Activated naive CD4-positive, alpha-beta T cell (primary cell): ENCODE measurements at places on chromosomes 3 and 15.

- DNase-seq = no peak
Observed at GRCh38 chr3:52845157-52845556, 10.3 kb upstream of the MUSTN1 start.

GRCh38 chr3:125402639-125403038 is 27.5 kb upstream of the ZNF148 start:
- DNase-seq = no peak

- no peak for DNase-seq
Observed at GRCh38 chr15:46997501-46997900, 719.8 kb upstream of the SEMA6D start.

DNA sequence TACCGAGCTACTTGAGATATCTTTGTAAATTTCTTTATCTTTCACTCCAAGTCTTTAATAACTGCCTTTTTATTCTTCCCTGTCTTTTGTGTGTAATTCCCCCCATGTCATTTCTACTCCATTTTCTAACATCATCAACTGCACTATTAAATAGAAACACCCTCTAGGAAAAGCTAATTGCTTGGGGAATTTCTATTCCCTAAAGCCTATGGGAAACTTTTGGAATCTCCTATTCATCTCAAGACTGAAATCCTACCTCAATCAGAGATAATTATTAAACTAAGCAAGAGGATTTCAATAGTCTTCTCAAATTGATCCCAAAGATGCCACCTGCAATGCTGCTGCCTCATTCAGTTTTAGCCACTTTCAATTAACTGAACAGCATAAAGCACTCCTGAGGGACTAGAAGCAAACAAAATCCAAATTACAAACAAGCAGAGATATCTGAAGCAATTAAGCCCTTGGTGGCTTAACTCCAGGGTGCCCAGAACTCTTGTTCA is 598.7 kb downstream of the IGSF11 start:
- DNase-seq = no peak

- no peak for DNase-seq
Observed at GRCh38 chr3:169923831-169924230, 12.5 kb downstream of the SAMD7 start.

DNA sequence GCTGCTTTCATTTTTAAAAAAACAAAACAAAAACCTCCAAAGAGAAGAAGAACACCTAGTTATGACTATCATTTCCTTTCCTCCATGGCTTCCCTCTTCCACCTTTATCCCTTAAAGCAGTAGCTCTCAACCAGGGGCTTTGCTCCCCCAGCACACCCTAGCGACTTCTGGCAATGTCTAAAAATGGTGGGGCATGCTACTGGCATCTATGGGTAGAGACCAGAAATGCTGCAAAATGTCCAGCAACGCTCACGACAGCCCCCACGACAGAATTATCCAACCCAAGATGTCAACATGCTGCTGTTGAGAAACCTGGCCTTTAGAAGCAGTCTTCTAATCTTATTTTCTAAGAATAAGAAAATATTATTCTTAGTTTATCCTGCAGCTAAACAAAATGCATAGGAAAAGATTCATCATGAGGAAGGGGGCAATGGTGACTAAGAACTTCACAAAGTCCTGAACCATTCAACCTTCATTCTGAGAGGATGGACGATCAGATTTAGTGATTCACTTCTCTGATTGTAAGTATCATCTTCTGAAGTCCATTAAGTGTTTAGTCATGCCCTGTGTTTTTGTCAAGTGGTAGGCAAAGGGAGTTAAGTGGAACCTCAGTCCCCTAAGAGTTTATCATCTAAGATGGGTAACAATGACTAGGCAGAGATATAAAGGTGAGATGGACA is 81.7 kb downstream of the CCNL1 start:
- DNase-seq = no peak

GRCh38 chr15:66433726-66434125 is 47.0 kb downstream of the MAP2K1 start:
- DNase-seq = no peak

DNA sequence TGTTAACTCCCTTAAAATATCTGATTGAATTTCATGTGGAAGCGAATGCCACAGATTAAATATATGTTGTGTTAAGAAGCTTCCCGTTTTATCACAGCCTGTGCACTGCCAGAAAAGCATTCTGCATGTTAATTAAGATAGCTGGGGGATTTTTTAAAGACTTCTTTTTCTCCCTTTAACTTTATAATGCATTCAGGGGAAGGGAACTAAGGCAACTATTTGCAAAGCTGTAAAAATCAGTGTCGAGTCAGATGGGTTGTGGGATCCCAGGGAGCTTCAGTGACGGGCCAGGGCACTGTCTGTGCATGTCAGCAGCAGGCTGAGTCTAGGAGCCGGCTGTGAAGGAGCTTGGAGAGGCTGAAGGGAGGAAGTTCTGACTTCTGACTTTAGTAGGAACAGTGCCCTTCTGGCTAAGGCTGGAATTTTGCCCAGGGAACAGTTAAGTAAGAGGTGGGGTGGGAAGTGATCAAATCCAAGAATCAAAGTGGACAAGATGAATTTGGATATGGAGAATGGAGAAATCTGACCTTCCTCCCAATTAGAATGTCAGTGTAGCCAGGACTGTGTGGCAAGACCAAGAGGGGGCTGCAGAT is 77.7 kb downstream of the ABHD5 start:
- DNase-seq = no peak

DNA sequence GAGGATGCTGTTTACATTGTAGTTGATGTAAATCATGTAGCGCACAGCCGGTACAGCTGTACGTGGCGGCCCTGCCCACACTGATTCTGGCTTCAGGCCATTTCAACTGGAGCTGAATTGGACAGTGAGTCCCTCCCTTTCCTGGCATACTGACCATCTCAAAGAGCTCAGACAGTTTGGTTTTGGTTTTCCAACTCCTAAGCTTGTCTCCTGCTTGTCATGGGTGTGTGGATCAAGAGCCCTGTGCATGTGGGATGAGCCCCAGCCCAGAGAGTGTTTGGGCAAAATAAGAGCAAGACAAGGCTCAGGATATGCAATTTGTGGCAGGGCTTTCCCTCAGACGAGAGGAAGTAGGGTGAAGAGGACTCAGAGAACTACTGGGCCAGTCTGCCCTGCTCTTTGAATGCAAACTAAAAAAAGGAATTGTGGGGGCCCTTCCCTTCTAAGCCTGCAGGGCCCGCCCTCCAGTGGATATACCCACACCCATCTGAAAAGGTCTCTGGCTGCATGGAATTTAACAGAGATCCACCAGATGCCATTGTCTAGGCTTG is 13.3 kb downstream of the ITGA11 start:
- DNase-seq = no peak

DNA sequence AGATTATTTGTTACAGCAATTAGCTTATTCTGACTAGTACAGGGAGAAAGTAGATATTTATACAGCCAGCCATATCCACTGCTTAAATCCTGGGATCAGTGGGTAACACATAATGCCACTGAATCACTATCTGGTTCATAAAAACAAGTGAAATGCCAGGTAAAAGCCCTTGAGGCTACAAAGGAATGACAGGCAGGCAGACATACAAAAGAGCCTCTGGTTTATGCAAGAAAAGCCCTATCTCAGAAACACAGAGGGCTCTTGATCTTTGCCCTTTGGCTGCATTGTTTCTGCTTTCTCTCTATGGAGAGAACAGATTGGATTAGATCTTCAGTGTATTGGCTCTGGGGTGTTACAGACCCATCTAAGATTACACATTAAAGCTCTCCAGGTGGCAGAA is 115.4 kb upstream of the GADL1 start:
- DNase-seq = no peak

DNA sequence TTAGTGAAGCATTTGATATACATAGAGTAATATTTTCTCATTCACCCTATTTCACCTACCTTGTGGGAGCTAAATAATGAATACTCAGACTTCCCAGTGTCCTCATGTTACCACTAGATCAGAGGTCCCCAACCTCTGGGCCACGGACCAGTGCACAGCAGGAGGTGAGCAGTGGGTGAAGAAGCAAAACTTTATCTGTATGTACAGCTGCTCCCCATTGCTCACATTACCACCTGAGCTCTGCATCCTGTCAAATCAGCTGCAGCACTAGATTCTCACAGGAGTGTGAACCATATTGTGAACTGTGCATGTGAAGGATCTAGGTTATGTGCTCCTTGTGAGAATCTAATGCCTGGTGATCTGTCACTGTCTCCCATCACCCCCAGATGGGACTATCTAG is 79.4 kb downstream of the RETNLB start:
- DNase-seq = no peak

DNA sequence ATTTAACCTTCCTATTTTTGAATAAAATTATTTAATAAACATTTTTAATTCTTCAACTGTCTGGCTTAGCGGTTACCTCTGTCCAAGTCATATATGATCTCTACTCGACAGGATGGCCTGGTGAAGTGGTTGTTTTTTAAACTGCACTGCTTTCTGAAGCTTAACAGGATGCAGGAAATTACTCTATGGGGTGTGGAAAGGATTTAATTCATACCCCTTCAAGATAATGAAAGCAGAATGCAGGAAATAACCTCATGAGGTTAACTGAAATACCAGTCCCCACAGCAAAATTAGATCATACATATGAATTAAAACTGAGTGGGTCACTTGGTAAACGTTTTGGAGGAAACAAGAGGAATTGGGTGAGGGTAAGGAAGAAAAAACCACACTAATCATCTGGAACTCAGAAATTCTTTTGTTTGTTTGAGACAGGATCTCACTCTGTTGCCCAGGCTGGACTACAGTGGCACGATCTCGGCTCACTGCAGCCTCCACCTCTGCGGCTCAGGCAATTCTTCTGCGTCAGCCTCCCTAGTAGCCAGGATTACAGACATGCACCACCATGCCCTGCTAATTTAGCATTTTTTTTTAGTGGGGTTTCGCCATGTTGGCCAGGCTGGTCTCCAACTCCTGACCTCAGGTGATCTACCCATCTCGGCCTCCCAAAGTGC is 50.1 kb downstream of the LYSMD4 start:
- DNase-seq = no peak

- DNase-seq = no peak
Observed at GRCh38 chr3:170309046-170309445, 48.5 kb upstream of the SKIL start.

DNA sequence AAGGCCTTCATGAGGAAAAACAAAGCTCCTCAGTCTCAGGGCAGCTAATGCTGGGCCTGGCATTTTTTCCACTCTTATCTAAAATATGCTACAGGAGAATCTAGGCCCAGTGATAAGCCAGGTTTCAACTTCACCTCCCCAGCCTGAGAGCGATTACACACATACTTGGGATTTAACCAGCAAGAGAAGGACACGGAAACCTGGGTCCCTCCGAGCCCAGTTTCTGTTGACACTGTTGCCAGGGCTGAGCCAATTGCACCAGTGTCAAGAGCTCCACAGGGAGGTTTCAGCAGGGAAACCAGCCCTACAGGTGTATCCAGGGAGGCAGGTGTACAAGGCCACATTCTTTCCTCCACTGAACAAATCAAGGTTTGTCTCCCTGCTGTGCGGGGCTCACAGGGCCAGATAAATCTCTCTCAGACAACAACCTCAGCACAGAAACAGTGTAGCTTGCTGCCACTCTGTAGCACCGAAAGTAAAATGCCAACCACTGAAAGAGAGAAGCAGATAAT is 85.4 kb downstream of the MAGI1 start:
- DNase-seq = no peak

DNA sequence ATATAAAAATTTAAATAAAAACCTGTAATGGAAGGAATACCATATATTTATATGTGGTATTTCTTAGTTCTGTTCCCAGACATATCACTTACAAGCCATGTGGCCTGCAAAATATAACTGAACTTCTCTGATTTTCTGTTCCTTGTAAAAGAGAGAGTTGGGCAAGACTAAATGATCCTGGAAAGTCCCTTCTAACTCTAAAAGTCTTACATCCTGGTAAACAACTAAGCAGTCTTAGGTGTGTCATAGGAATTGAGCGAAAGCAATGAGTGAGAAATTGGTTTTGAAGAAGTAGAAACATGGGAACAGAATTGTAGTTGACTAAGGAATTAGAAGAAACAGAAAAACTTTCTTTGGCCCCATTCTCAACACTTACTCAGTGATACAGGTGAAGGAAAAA is 25.3 kb upstream of the IL20RB start:
- DNase-seq = no peak

GRCh38 chr15:53625962-53626845 is 133.3 kb downstream of the WDR72 start:
- DNase-seq = no peak

DNA sequence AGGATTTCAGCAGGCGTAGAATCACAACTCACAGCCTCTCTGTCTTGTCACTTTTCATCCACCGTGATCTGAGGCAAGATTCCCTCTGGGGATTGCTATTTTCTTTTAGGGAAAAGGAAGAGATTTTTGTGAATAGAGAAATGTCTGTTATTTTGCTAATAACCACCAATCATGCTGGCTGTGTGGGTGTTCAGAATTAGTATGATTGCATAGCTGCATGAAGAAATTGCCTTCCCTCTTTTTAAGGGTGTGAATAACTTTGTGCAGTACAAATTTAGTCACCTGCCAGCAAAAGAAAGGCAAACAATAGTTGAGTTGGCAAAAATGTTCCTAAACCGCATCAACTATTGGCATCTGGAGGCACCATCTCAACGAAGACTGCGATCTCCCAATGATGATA is 60.8 kb downstream of the KAT2B start:
- DNase-seq = no peak

DNA sequence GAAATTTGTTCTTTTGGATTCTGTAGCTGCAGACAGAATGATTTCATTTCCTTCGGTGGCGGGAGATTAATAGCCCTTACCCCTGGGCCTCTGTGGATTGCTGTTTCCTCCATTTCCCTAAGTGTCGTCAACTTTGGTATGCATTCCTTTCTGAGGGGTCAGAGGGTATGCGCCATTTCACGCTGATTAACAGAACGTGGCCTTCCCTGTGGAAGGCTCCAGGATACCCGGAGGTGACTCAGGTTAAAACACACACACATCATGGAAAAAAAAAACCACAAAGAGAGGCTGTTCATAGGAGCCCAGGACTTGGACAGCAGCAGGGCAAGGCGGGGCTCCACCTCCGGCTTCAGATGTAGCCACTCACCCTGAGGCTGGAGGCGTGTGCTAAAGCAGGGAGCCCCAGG is 51.9 kb downstream of the EPHB1 start:
- DNase-seq = no peak

DNA sequence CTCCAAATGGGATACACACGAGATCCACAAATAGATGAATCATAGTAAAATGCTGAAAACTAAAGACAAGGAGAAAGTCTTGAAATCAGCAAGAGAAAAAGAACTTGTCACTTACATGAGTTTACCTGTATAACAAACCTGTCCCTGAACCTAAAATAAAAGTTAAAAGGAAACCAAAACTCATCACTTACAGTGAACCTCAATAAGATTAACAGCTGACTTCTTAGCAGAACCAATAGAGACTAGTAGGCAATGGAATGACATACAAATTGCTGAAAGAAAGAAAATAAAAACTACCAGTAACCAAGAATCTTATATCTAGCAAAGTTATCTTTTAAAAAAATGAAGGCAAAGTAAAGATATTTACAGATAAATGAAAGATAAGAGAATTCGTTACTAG is 27.4 kb downstream of the SEC22A start:
- DNase-seq = no peak

DNA sequence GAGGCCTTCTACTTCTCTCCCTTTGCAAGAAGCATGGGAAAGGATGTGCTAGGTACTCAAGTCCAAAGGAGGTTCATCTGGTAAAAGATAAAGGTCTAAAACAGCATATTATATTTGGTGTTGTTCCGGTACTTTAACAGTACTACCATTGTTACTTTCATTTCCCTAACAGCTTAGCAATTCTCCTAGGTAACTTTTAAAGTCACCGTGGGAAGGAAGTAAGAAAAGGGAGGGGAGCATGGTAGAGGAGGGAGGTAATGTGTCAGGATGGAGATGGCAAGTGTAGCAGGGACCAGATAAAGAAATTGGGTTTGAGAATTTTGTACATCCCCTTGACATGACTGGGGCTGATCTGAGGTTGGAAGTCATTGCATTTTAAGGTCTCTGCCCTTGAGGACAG is 89.4 kb upstream of the SKOR1 start:
- no peak for DNase-seq
